ENCODE measurements at places on chromosomes 3 and 15.

DNA sequence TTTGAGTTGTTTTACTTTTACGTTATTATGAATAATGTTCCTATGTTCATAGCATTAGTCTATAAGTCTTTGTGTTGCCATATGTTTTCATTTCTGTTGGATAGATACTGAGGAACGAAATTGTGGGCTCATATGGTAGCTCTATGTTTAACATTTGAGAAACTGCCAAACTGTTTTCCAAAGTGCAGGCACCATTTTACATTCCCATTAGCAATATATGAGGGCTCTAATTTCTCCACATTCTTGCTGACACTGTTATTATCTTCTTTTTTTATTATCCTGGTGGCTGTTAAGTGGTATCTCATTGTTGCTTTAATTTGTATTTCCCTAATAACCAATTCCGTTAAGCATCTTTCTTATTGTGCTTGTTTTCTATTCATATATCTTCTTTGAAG is 1.8 kb upstream of the PIK3R4 start:
- no peak for DNase-seq

DNA sequence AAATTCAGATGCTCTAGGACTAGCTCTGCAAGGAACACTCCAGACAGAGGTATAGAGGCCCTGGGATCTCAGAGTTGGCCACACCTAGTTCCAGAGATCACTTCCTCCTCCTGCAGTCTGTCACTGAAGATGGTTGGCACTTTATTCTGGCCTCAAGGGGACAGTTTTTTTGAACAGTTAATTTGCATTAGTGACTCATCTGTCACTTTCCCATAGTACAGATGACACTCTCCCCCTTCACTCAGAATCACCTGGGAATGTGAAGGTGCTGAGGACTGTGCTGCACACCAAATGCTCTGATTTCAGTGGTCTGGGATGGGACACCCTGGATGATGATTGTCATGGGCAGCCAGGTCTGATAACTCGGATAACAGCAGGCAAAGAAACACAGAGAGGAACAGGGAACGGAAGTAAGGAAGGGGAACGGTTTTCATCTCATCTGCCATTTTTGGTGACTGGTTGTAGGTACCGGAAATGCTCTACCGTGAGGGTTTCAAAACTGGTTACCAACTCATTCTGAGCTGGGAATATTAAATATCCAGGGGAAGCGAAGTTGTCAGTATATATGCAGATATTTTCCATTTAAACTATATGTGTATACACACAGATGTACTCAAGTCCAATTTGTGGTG is 232.5 kb upstream of the ST8SIA2 start:
- DNase-seq: peak; percentile 7

GRCh38 chr3:53225181-53225580 is 30.6 kb downstream of the TKT start:
- no peak for DNase-seq

DNA sequence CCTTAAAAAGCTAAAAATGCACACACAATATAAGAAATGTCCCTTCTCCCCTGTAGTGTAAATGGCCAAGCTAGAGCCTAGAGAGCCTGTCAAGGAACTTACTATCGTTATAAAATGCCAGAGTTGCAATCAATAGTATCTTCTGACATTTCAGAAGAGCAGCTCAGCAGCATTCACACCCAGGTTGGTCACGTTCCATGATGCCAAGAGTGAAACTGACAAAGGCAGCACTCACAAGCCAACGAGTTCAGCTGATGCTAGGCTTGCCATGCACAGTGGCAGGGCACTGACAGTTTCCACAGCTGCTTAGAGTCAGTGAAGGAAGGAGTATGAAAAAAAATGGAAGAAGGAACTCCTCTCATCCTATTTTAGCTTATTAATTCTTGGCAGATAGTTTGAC is 331.4 kb upstream of the CCDC54 start:
- no peak for DNase-seq

DNA sequence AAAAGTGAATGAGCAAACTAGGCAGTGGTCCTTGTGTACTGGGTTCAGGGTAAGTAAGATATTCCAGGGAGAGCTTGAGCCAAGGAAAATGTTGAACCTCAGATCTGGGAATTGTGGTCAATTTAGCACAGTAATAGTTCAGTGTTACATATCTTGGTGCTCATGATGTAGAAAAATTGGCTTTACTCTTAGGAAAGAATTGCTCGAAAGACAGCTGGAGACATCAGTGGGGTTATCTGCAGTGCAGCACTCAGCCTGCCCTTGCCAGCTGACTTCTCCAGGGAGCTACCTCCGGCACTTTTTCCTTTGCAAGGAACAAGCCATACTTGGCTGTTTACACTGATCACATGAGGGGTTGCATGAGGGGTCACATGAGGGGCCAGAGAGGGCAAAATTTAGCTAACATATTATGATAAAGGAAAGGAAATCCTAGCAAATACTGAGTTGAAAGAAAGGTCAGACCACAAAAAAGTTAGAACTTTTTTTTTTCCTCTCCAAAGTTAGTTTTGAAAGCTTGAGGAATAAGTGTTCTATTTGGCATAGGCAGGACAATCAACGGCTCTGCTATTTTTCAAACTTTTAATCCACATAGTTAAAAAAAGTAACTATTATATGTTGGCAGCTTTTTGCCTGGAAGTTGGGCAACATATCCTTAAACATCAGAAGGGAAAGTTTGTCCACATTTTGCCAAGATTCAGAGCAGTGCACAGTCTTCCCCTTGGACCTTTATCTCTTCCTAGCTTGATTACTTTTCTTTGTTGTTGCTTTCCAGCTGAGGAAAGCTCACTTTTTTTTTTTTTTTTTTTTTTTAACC is 92.4 kb downstream of the COL6A6 start:
- DNase-seq: no peak

DNA sequence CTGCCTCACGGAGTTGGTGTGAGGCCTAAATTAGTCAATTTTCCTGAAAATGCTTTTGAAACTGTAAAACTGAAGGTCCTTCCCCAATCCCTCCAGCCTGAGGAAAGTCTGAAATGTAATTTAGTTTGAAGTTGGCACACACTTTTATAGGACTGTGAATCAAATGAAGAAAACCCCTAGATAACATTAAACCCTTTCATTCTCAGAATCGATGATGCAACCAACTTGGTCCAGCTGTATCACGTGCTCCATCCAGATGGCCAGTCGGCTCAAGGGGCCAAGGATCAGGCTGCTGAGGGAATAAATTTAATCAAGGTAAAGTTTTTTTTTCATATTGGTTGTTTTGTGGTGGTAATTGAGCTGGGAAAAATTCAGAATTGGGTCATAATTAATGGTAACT is 11.7 kb downstream of the MRPS22 start:
- DNase-seq: no peak

- DNase-seq: no peak
Measured at GRCh38 chr3:134590766-134591165, 60.1 kb downstream of the KY start.

GRCh38 chr3:58526515-58526957 is 10.5 kb downstream of the ACOX2 start:
- peak; percentile 39 for DNase-seq

DNA sequence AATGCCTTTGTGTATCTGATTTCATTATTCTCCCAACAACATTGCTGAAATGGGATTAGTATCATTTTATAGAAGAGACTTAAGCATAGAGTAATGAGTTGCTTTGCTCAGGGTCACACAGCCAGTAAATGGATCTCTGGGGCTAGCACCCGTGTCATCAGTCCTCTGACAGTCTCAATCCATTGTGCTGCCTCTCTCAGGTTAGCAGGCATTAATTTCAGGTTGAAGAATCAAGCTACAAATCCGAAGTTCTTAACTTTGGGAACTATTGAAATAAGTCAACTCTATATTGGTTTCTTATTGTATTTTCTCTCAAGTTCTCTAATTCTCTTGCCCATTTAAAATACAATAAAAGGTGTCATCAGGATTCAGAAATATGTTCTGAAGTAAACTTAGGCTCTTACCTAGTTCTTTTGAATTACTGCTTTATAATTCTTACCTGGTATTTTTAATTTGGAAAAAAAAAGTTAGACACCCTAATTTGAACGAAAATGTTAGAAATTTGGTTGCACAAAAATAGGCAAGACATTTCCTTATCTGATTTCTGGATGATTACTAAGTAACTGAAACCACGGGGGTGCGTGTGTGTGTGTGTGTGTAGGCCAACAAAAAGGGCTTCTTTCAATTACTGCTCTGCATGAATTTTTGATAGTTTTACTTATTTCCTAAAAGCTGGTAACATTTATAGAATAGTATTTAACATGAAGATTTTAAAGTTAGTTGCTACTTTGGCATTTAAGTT is 189.8 kb downstream of the MBNL1 start:
- no peak for DNase-seq

DNA sequence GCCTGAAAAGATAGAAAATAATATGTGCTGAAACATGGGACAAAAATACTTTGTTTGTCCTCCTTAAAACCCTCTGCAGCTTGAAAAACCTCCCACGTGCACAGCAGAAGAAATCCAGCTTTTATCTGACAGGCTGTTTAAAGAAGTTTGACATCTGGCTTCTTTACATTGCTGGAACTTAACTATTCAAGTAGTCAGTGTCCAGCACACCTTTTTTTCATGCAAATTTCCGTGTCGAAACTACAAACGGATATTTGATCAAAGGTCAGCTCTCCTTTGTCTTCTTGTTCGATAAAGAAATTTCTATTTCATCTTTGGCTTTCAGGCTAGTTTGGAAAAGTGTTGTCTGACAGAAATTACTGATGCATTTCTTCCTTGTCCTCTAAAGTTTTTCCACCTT is 66.8 kb upstream of the KBTBD8 start:
- DNase-seq: no peak

DNA sequence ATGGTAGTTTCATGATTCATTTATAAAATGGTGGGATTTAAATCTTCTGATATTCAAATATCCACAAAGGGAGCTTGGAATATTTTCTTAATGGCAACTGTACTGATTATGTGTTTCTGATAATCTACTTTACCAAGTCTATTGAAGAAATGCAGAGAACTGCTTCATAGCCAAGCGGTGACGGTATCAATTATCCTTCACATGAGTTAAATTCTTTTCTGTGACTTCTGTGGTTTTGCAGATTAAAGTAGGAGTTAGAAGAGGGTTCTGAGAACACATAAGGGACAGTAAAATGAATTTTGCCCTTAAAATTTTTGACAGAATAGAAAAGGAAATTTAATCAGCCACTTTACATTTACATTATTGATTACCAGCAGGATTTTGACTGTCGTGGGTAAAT is 563.2 kb downstream of the GBE1 start:
- no peak for DNase-seq

DNA sequence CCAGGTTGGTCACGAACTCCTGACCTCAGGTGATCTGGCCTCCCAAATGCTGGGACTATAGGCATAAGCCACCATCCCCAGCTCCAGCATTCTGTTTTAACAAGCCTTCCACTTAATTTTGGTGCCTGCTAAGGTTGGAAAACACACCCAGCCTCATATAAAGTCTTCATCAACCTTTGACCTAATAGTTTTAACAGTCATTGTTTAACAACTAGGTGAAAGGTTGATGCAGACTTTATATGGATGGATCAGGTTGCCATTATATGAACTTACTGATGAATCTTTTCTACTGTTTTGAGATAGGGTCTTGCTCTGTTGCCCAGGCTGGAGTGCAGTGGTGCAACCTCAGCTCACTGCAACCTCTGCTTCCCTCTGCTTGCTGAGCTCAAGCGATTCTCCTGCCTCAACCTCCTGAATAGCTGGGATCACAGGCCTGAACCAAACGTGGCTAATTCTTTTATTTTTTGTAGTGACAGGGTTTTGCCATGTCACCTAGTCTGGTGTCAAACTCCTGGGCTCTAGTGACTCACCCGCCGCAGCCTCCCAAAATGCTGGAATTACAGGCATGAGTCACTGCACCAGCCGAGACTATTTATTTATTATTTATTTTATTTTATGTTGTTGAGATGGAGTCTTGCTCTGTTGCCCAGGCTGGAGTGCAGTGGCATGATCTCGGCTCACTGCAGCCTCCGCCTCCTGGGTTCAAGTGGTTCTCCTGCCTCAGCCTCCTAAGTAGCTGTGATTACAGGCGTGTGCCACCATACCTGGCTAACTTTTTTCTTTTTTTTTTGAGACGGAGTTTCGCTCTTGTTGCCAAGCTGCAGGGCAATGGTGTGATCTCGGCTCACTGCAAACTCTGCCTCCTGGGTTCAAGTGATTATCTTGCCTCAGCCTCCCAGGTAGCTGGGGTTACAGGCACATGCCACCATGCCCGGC is 3.1 kb upstream of the RPAP1 start:
- no peak for DNase-seq

DNA sequence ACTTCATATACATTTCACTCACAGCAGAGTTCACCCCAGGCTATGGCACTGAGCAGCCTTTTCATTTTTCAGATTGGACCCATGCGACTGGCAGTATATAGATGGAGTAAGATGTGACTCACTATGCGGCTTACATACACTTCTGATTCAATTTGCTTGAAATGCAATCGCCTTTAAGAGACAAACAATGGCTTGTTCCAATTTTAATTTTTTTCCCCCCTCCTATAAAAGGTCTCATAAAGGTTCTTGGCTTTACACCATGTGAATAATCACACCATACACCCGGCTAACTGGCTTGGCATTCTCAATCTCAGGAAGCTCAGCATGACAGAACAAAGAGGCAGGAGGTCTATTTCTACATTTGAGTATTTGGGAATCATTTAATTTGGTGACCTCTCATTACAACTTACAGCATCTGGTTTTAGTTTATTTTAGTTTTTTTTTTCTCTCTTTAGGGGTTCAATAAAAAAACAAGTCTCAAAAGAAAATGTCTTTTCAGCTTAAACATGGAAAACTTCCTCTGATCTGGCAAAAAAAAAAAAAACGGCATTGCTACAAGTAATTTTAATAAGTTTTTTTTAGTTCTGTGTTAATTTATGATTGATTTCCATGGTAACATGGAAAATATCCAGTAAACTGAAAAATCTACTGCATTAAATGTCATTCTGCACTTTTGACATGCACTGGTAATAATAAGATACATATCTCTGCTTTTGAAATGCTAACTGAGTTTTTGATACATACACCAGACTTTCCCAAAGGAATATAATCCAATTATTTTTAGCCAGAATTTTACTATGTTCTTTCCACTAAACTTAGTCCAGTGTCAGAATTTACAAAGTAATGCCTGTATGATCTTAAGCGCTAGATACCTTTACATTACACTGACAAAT is 38.8 kb downstream of the GADL1 start:
- no peak for DNase-seq

DNA sequence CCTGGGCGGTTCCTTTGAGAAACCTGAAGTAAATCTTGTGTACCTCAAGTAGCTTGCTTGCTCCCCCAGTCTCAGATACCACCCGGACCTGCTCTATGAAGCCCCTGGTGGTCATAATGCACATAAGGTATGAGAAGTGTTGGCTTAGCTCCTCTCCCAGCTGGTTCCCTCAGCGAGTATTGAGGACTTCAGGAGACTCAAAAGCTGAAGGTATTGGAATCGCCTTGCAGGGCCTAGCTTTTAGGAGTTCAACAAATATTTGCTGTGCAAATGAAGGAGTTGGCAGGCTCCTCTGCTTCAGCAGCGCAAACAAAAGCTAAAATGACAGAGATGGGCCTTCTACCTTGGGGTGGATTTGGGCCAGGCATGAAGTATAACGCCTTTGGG is 1.7 kb downstream of the CMTM8 start:
- peak; percentile 56 for DNase-seq

GRCh38 chr3:66317750-66318376 is 97.1 kb downstream of the SLC25A26 start:
- no peak for DNase-seq

GRCh38 chr15:39631357-39631756 is 50.5 kb downstream of the THBS1 start:
- no peak for DNase-seq

GRCh38 chr3:138567403-138567802 is 26.7 kb downstream of the CEP70 start:
- no peak for DNase-seq

GRCh38 chr3:123327956-123328850 is 120.7 kb downstream of the ADCY5 start:
- DNase-seq: no peak
